Vagina (tissue), 2 donors: ENCODE measurements at places on chromosomes 2 and 18. TPM values are rescaled to one million over a fixed set of nuclear protein-coding genes. Genes with fewer than 3 reads are reported as not detected.

The CASP10 gene
- total RNA-seq, result 8.3 TPM

The PJVK gene
- 4.9 TPM for total RNA-seq

- no peak overlapping the region for H3K4me3 ChIP-seq
- peaks cover 11% of the 10 kb centered on the region for H3K36me3 ChIP-seq
- no peak for DNase-seq
- H3K27me3 ChIP-seq, result no peaks in the 10 kb centered on the region
Observed at GRCh38 chr2:173229086-173229485, 125.6 kb upstream of the CDCA7 start.

- H3K4me1 ChIP-seq, result no peaks in the 10 kb centered on the region
- no peak overlapping the region for H3K4me3 ChIP-seq
- no peaks in the 10 kb centered on the region for H3K27me3 ChIP-seq
- no peak for DNase-seq
- no peak overlapping the region for H3K27ac ChIP-seq
Observed at GRCh38 chr2:23681356-23682140, 245.4 kb downstream of the ATAD2B start.

GRCh38 chr2:54956111-54956627, 94.1 kb downstream of the RTN4 start:
- H3K36me3 ChIP-seq, result no peaks in the 10 kb centered on the region
- H3K4me3 ChIP-seq, result no peak overlapping the region
- no peaks in the 10 kb centered on the region for H3K27me3 ChIP-seq
- no peak overlapping the region for H3K27ac ChIP-seq
- peaks cover 7% of the 10 kb centered on the region for H3K4me1 ChIP-seq
- DNase-seq, result no peak

DNA sequence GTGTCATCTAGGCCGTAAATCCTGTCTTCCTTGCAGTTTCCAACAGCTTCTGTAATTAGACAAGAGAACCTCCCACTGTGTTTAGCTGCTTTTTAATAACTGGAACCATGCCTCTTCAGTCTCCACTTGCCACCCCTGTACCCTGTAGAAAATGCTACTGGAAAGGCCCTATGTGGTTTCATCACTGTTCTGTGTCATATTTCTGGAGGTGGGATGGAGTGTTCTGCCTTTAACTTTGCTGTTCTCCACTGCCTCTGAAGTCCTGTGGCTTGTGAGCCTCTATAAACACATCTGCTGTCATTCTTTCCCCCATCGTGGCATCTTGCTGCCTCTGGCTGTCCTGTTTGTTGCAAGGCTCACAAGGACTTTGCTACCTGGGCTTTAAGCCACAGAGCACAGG, 17.9 kb downstream of the MGAT5 start:
- DNase-seq, result no peak
- no peaks in the 10 kb centered on the region for H3K4me1 ChIP-seq
- H3K27me3 ChIP-seq, result no peaks in the 10 kb centered on the region
- no peak overlapping the region for H3K27ac ChIP-seq
- H3K36me3 ChIP-seq, result no peaks in the 10 kb centered on the region
